ENCODE measurements at places on chromosomes 1 and 21.

- DNase-seq: no peak
These were observed 83.1 kb downstream of the HHIPL2 start for GRCh38 chr1:222464841-222465210.

- no peak for DNase-seq
These were observed 58.4 kb downstream of the SYF2 start for GRCh38 chr1:25173809-25174340.

DNA sequence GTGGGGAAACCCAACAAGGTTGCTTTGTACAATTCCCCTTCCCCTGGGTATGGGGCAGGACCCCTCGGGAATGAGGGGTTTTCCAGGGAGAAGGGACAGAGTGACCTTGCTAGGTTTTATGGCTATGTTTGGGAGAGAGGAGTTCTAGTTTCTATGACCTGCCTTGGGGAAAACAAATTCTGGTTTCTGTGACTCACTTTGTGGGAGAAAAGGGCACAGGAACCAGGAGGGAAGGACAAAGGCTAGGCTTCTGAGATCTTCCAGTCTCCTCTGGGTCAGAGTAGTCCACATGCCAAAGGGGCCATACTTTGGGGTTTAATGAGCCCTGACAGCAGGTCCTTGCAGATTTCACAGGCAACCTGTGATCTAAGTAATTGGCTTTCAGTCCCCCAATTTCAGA is 5.5 kb upstream of the PTGER3 start:
- no peak for DNase-seq

DNA sequence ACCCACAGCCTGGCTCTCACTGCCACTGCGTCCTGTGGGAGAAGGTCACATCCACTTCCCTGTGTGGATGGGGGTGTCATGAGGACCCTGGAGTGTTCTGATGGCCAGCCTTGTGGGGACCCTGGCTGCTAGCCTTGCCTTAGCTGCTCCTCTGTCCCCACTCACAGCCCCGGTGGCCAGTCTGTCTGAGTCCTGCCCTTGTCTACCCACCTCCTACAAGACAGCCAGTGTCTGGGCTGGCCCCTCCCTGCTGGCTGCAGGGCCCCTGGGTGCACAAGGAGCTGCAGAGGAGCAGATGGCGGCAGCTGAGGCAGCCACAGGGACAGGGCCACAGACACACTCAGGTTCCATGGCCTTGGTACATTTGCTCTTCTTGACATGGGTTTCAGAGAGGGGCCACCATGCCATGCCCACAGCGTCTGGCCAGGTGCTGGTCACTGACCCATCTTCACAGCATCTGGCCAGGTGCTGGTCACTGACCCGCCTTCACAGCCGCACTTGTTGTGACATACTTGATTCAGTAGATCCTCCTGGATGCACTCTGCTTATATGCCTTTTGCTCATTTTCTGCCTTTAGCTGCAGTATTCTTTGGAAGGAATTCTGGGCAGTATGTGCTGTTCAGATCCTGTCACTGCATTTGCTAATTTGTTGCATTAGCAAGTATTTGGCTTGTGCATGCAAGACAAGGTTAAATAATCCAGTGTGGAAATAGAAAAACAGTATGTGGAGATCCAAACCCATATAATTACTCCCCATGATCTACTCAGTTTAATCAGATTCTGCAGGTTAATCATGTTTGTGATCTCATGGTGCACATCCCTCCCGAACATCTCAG is 157.8 kb downstream of the PCBP3 start:
- DNase-seq: no peak

DNA sequence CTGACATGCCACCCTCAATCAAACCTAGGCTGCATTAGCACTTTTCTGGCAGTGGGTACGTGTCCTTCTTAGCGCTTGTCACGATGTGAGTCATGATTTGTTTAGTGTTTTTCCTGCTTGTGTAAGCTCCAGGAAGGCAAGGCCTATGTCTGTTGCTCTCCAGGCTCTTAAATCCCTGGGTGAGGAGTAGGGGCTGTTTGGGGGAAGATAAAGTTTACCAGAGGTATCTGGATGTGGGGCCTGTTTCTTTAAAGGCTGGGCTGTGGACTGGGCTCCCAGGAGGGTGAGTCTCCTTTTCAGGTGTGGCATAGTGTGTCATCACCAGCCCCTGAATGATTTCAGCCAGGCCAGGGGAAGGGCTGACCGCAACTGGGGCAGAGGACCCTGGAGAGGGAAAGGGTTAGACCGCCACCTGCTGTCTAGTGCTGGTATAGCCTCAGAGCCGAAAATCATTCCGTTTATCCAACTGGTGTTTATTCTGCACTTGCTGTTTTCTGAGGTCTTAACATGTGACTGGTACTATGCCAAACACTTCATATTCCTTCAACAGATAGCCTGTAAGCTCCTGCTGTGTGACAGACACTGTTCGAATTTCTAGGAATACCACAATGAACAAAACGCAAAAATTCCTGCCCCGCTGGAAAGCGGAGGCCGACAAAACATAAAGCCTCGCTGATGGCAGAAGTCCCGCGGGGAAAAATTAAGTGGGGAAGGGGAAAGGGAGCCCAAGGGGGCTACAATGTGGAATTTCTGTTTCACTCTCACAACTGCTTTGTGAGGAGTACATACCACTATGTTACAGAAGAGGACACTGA is 9.7 kb downstream of the SERINC2 start:
- no peak for DNase-seq

GRCh38 chr1:165329104-165329503 is 27.4 kb downstream of the LMX1A start:
- no peak for DNase-seq

GRCh38 chr1:70945251-70945650 is 102.4 kb downstream of the PTGER3 start:
- no peak for DNase-seq

DNA sequence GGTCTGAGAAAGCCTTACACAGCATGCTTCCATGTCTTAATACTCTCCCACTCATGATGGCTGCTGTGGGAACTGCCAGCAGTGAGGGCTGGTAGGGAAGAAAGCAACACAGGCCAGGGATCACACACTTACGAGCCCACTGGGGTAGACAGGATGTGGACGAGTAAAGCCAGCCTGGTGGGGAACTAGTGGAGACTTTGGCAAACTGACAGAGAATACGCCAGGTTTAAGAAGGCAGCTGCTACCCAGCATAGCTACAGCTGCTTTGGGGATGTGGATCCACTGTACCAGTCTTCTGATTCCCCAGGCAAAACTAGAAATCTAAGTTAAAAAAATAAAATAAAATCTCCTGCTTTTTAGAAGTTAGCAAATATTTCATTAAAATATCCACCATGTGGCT is 664.0 kb downstream of the SMYD3 start:
- no peak for DNase-seq
